ENCODE measurements at places on chromosomes 3 and 15.
A peak's percentile ranks its signal among the peaks of the same experiment; 100 is the strongest.

DNA sequence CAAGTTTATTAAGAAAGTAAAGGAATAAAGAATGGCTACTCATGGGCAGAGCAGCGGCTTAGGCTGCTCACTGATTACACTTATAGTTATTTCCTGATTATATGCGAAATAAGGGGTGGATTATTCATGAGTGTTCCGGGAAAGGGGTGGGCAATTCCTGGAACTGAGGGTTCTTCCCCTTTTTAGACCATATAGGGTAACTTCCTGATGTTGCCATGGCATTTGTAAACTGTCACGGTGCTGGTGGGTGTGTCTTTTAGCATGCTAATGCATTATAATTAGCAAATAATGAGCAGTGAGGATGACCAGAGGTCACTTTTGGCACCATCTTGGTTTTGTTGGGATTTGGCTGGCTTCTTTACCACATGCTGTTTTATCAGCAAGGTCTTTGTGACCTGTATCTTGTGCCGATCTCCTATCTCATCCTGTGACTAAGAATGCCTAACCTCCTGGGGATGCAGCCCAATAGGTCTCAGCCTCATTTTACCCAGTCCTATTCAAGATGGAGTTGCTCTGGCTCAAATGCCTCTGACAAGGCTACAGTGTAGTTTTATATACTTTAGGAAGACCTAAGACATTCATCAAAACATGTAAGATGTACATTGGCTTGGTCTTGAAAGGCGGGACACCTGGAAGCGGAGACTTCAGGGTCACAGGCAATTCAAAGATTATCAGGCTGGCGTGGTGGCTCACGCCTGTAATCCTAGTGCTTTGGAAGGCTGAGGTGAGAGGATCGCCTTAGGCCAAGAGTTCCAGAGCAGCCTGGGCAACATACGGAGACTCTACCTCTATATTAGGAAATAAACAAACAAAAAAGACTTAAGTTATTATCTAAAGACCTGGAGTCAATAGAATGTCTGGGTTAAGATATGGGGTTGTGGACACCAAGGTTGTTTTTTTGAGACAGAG lies 3.2 kb upstream of the BLOC1S6 start:
- DNase-seq: no peak

DNA sequence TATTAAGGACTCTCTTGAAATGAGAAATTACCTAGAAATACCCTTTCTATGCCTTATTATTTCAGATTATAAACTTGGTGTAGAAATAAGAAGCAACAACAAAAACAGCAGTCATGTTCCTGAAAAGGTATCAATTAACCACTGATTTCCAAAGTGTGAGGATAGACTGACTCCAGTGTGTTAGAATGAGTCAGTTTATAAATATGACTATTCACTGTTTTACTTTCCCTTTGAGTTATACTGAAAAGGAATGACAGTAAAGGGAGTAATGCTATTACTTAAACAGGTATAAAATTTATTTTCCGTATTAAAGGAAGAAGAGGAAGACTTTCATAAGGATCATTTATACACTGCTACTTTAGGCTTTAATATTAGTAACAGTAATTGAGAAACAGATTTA lies 12.9 kb downstream of the GMNC start:
- no peak for DNase-seq

- DNase-seq: no peak
Measured at GRCh38 chr15:50879016-50879617, 29.4 kb upstream of the AP4E1 start.

GRCh38 chr3:377158-377561 lies 180.6 kb downstream of the CHL1 start:
- no peak for DNase-seq

- no peak for DNase-seq
Measured at GRCh38 chr3:10093678-10094077, 14.4 kb downstream of the FANCD2OS start.

- DNase-seq: no peak
Measured at GRCh38 chr15:23850666-23851065, 163.6 kb upstream of the NDN start.

DNA sequence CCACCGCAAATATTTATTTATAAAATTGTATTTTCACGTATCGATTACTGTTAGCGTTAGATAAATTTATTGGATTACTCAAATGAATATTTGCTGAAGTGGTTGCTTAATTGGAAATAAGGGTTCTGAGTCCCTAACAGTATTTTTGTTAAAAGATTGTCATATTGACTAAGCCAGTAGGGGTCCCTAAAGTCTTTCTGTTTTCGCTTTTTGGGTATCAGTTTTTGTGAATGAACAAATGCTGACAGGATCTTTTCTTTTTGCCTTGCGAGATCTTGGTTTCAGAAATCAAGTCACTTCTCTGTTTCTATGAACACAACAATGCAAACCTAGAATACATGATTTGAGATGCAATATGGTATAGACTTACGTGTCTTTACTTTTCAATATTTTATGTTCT lies 7.1 kb downstream of the RAD51 start:
- DNase-seq: no peak

DNA sequence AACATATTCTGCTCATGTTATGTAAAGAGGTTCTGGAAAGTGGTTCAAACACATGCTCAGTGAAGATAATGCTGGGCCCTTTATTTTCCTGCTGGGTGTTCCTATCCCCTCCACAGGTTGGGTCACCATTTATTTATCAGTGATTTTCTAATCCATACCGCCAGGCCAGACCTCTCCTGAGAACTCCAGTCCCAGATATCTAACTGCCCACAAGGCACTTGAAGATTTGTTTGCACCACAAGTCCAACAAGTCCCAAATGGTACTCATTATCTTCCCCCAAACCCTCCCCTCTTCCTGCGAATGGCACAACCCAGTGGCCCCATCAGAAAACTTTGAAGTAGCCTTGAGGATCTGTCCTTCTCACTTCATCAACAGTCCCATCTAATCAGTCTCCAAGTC lies 5.4 kb downstream of the COL6A6 start:
- no peak for DNase-seq

- DNase-seq: no peak
Measured at GRCh38 chr3:179168918-179169317, 20.8 kb downstream of the PIK3CA start.

DNA sequence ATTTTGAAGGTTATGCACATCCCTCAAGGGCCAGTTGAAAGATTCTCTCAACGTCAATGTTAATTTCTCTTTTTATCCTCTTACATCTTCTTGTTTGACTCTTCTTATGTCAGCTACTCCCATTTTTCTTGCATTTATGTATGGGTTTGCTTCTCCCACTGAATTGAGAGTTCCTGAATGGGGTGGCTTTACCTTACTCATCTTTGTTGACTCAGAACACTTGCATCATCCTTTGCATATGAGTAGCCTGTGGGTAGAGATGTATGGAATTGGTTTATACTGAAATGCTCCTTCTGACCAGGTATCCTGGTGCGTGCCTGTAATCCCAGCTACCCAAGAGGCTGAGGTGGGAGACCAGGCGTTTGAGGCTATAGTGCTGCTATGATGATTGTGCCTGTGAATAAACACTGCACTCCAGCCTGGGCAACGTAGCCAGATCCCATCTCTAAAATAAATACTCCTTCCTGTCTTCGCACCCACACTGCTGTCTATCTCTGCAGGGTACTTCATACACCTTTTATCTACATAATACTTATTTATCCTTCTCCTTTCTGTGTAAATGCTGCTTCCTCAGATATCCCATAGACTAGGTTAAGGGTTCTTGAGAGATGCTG lies 123.6 kb upstream of the DPH6 start:
- no peak for DNase-seq

DNA sequence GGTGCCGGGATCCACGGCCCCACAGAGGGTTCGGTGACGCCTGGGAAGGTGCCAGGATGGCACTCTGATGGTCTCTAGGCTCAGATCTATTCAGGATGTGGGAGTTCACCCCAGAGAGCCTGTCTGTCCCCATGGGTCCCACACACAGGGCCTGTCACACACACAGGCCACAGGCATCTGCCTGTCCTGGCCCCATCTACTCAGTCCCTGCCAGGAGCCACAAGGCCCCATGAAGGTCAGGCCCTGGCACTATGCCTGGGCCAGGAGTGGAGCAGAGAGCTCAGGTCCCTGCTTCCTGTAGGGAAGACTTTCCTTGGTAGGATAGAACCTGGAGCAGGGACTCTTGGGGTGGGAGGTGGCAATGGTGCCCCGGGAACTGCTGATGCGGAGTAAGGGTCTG lies 49.0 kb upstream of the FURIN start:
- no peak for DNase-seq

GRCh38 chr15:31296219-31296645 lies 30.4 kb upstream of the KLF13 start:
- DNase-seq: no peak

GRCh38 chr3:65873028-65873427 lies 165.7 kb downstream of the MAGI1 start:
- DNase-seq: no peak

GRCh38 chr3:12679468-12679867 lies 15.6 kb upstream of the RAF1 start:
- peak; percentile 79 for DNase-seq

DNA sequence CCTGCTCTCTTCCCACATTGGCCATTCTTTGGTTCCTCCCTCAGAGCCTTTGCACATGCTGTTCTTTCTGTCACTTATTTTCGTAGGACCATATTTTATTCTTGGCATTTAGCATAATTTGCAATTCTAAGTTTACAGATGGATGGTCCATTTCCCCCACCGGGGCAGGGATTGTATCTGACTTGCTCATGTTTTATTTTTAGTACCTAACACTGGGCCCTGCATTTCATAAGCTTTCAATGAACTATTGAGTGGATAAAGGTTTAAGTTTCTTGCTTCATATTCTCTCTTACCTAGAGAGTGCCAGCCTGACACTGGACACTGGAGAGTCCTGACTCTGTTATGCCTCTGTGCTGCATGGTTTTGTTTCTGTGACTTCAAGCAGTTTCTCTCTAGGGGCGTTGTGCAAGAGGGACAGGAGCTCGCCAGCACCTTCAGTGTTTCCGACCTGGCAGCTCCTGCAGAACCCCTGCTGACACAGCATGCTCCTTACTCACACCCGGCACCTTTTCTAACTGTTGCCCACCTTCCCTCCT lies 87.4 kb downstream of the FLNB start:
- DNase-seq: no peak

DNA sequence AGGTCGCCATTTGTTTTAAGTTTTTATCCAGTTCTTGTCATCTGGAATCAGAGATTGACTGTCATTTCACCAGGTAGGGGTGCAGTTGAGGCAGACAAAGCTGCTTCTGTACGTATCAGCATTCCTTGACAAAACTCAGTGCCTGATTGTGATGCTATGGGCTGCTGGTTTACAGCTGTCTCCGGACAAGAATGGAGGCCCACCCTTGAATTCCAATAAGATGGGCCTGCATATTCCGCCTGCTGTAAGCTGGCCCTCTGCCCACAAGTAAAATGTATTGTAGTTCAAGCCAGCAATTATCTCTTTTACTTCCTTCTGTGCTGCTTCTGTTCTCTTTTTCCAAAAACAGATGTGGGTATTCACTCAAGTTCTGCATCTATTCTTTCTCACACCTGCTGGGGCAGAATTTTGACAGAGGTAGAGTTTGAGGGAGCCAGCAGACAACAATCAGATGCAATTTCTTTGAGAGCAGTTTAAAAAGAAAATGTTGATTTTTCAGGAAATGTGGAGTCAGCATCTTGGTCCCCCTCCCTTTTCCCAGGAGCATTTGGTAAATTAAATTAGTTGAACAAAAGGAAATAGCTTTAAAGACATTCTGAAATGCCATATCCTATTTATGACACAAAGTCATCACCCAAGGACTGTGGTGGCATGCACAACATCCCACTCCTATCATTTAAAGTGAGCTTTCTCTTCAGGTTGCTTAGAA lies 53.5 kb downstream of the IQCH start:
- no peak for DNase-seq

DNA sequence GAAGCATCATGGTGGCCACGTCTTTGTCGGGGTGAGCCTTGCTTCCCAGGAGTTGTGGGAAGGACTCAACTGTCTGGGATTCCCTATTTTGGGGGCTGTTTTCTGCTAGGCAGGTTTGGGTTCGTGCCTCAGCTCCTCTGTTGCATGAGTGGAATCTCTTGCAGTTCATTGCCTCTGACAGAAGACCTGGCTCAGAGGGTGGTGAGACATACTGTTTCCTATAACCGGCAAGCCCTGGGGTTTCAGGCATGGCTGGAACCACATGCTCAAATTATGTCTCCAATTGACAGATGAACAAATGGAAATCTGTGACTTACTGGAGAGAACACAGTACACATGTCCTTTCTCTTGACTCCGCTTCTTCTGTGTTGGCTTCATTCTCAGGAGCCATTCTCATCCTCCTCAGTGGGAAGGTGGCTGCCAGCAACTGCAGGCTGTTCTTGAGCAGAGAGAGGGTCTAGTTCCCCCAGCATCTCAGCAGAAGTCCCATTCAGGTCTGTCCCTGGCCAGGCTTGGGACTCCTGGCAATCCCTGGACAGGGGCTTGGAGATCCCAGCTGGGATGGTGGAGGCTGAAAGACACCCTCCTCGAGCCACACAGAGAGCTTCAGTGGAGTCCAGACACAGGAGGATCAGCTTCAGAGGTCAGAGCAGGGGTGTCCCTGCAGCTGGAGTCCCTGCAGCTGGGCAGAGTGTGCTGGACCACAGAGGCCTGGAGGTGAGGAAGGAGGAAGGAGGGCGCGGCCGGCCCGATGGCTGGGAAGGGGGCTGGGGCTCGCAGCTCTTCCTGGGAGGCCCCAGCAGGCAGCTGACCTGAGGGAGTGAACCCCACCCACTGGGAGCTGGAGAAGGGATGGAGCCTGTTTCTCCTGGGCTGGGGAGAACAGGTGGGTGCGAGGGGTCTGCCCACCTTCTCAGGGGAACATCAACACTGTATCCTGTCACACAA lies 97.6 kb downstream of the LSM3 start:
- DNase-seq: no peak

GRCh38 chr3:149908424-149908957 lies 62.2 kb downstream of the PFN2 start:
- DNase-seq: no peak

DNA sequence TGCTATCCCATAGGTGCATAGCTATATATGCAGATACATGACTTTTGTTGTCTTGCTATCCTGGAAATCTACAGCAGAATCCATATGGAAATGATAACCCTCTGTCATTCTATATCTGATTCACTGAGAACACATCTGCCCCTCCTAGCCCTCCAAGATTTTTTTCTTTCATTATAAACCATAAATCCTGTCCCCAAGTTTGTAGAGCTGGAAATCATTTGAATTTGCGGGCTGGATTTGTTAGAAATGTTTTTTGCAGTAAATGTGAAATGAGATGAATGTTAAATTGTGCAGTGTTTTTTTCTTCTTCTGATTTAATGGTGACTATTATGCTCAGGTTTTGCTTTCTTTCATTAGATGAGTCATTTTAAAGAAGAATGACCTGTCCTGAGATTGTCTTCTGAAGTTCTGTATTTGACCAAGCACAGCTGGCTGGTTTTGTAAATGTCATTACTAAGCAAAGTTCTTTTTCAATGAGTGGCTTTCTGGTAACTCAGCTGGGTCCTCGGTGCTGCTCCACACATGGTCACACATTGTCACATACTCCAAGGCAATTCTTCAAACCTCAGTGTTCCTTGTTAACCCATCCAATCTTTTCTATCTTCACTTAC lies 25.3 kb upstream of the ABHD17C start:
- DNase-seq: no peak

GRCh38 chr3:71332813-71333212 lies 250.7 kb downstream of the FOXP1 start:
- DNase-seq: no peak

GRCh38 chr3:62028236-62028635 lies 345.1 kb downstream of the FEZF2 start:
- DNase-seq: no peak

- DNase-seq: no peak
Measured at GRCh38 chr3:134677196-134677986, 26.6 kb upstream of the KY start.

GRCh38 chr15:59227021-59227420 lies 20.4 kb downstream of the LDHAL6B start:
- no peak for DNase-seq

- DNase-seq: no peak
Measured at GRCh38 chr3:113829576-113830354, 8.8 kb upstream of the GRAMD1C start.
